NCI-H748 treated with DMSO at 0.1 percent for 48 hours (cell line): ENCODE measurements at places on chromosomes 16 and 17.

DNA sequence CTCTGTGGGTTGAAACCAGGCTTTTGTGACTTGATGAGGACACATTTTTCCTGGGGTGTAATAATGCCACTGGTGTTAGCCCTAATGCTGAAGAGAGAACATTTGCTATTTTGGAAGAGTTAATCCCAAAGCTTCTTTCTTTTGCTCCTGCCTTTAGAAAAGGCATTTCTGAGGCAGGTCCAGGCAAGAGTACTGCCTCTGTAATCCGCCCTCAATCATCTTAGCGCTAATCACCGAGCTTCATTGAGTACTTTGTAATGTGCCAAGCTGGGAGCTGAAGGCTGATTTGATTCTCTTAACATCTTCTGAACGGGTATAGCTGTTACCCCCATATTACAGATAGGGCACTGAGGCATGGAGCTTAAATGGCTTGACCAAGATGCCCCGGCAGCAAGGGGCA lies 60.3 kb downstream of the AKAP1 start:
- DNase-seq, result no peak

- DNase-seq, result no peak
Observed at GRCh38 chr17:55120651-55121050, 144.1 kb upstream of the HLF start.

DNA sequence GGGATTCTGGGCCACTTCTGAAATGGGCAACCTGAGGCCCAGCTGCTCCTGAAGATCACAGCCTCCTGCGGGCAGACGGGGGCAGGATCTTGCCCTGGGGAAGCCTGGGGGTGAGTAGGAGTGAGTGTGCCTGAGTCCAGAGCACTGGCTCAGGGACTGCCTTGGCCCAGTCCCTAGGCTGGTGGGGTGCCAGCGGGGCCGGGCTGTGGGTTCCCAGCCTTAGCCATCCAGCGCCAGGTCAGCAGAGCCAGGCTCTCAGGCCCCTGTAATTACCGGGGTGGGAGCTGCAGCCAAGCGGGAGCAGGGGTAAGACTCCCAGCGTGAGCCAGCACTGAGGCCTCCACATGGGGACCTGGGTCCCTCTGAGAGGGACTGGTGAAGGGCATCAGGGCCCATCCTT lies 8.2 kb downstream of the SPNS2 start:
- DNase-seq, result no peak

- no peak for DNase-seq
Observed at GRCh38 chr17:55326030-55326429, 61.3 kb downstream of the HLF start.

GRCh38 chr16:17125671-17126070 lies 345.1 kb downstream of the XYLT1 start:
- DNase-seq, result no peak
